ENCODE measurements at places on chromosomes 12 and 14.
A peak's percentile ranks its signal among the peaks of the same experiment; 100 is the strongest.

DNA sequence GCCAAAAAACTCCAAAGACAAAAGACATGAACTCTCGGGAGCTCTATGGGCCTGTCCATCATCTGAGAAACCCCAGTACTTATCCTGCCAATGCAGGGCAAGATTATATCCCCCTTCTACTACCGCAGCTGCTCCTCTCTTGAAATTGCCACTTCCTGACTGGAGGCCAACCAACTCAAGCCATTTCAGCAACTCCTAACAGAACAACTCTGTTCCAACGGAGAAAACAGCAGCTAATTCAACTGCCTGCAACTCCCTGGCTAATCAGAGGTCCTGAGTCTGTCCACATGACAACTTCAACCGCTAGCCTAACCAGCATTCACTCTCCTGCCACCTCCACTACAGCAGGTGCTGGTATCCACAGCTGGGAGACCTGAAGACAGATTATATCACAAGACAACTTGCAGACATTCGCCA lies 24.1 kb downstream of the CEP83 start:
- DNase-seq, result no peak

DNA sequence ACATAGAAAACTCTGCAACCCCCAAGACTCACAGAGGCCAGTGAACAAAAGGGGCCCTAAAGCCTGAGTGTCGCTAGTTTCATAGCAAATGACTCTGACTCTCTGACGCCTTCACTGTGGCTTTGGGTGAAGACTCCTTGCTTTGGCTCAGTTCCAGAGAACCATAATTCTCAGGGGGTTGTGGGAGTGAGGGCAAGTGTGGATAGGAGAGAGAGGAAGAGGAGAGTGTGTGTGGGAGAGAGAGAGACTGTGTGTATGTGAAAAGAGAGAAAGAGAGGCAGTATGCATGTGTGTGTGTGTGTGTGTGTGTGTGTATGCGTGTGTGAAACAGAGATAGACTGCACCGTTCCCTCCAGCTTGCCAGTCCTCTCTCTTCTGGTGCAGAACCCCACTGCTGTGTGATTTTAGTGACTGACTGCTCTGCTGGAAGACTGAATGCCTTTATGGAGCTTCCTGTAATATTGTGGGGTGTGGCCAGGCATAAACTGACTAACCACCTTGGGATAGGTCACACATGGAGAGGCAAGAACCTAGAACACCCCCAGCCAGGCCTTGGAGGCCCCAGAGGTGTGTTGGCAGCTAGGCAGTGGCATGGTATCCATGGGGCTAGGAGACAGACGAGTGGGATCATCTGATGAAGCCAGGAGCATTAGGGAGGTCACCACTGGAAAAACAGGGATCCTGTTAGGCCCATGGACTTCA lies 45.9 kb upstream of the STXBP6 start:
- DNase-seq, result no peak

GRCh38 chr14:55399852-55400251 lies 11.8 kb downstream of the ATG14 start:
- no peak for DNase-seq

GRCh38 chr12:42689699-42690098 lies 100.2 kb upstream of the PRICKLE1 start:
- DNase-seq, result no peak

DNA sequence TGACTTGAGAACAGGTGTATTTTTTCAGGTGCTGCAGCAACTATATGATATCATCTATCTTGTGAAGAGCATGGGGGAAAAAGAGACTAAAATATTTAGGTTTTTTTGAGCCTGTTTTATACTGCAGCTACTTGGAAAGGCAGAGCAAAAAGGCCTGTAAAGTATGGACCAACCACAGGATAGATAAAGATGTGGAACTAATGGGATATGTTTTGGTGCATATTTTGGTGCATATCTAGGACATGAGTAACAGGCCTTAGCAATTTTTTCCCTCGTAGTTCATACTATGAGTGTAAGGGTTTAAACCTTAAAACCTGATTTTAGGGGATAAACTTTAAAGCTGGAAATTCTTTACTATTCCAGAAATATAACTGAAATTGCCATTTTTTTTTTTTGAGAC lies 6.0 kb upstream of the GTSF1 start:
- no peak for DNase-seq

- no peak for DNase-seq
Measured at GRCh38 chr12:54489857-54490256, 7.7 kb upstream of the NCKAP1L start.

DNA sequence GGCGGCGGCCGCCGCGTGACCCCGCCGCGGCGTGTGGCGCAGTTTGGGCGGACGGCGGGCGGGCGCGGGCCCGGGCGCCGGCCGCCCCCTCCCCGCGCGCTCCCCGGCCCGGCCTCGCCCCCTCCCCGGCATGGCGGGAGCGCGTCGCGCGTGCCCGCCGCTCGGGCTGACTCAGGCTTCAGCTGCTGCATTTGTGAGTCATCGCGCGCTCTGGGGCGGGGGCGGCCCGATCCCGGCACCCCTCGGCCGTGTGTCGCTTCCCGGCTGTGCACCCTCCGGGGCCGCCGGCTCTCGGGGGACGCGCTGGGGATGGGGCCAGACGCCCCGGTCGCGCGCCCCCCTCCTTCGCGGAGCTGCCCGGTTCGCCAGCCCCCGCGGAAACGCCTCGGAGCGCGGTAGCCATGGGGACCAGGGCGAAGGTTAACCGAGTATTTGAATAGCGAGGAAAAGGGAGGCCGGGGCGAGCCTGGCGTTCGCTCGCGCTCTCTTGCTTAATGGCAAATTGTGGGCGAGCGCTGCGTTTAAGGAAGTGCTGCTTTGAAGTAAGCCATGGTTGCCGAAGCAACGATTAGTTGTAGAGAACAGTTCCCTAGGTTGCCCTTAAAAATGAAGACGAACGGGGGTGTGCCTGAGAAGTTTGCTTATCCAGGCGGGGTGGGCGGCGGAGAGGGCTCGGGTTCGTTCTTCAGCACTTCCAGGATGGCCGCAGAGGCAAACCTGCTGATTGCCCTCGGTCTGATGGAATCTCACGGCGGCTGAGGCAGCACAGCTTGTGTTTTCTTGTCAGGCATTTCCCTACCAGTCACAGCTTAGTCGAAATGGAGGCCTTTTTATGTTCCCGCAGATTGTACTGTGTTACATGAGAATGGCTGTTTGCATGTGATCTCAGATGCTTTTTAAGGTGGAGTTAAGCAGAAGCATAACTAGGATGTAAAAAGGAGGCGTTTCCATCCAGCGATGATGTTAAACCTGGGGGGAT lies 896 bp downstream of the EIF5 start:
- peak; percentile 73 for DNase-seq

GRCh38 chr12:124795081-124795948 lies 68.3 kb downstream of the SCARB1 start:
- DNase-seq, result no peak

Measured in stimulated activated CD4-positive, alpha-beta T cell treated with anti-CD3 and anti-CD28 coated beads, TNF-alpha, amount 100 ng/mL, for 24 hours (primary cell).